ENCODE measurements at places on chromosomes 3 and 15.

DNA sequence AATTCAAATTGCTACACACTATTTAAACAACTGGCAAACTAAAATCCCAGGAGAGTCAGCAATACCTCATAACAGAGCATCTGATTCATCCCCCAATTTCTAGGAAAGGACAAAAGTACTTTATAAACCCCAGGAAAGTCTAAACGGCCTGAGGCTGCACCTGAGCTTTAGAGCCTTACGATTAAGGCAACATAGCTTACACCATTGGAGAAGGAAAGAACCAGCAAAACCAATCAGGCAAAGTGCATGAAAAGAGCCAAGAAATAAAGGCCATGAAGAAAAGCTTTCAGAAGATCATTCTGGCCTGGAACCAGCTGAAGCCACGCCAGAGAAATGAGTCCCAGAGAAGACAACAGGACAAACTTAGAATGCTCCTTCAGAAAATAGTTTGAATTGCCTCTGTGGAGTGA, 48.1 kb downstream of the PTPN9 start:
- DNase-seq: no peak

DNA sequence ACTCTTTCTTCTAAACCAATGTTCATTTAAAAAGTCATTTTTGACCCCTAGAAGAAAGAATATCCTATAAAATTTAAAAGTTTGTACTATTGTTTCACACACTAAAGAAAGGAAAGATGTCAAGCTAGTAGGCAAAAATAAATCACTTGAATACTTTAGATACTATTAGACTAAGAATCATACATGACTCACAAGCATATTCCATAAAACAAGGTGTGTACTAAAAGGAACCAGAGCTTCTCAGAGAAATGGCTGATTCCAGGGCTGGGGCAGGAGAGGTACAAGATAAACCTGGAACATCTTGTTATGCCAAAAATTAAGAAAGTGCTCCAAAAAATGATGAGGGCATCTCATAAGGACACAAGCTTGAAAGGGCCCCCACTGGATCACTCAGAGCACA, 8.7 kb downstream of the DLG1 start:
- DNase-seq: no peak

DNA sequence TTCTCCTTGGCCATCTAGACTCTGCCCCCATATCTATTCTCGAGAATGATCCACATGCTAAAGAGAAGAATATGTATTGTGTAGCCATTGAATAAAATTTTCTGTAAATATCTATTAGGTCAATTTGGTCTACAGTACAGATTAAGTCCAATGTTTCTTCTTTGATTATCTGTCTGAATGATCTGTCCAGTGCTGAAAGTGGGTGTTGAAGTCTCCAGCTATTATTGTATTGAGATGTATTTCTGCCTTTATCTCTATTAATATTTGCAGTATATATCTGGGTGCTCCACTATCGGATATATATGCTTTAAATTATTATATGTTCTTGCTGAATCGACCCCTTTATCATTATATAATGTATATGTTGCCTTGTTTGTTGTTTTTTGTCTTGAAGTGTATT, 384.9 kb upstream of the ROBO1 start:
- no peak for DNase-seq

DNA sequence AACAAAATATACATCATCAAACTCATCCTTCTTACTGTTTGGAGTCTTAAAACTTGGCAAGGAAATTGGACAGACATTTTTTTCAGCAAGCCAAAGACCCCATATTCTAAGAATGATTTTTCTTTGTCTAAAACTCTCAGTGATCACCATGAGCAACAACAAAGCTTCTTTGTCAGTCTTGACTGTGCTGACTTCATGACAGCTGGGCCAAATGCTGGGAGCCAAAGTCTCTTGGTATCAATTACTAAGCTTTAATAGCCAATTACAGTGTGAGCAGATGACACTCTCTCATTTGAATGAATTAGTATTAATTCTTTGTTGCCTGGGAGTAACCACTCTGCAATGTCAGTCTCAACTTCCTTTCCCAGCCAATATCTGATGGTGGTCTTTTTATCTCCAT, 48.1 kb upstream of the GK5 start:
- no peak for DNase-seq

Measured in stimulated activated CD4-positive, alpha-beta T cell treated with anti-CD3 and anti-CD28 coated beads, Interleukin-12 subunit alpha, Interleukin-12 subunit beta, amount 100 ng/mL, for 24 hours (primary cell).